ENCODE measurements at places on chromosomes 13 and 19.
A peak's percentile ranks its signal among the peaks of the same experiment; 100 is the strongest.

GRCh38 chr19:49418511-49418910 is 4.7 kb downstream of the PTH2 start:
- DNase-seq = no peak

DNA sequence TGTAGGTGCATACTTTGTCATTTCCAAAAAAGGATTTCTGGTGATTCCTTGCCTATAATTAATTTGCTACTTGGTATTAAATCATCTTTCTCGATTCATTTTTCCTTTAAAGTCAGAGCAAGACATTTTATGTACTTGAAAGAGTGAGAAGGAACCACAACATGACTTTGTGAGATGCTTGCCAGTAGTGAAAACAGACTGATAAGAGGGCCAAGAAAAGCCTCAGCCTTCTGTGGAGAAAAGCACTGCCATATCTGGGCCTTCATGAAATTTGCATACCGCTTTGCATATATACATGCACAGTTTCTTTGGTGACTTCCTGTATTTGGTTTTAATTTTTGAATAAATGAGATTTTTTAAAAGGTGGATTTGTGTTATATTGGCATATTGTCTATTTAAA is 128.4 kb downstream of the CDK8 start:
- DNase-seq = no peak

DNA sequence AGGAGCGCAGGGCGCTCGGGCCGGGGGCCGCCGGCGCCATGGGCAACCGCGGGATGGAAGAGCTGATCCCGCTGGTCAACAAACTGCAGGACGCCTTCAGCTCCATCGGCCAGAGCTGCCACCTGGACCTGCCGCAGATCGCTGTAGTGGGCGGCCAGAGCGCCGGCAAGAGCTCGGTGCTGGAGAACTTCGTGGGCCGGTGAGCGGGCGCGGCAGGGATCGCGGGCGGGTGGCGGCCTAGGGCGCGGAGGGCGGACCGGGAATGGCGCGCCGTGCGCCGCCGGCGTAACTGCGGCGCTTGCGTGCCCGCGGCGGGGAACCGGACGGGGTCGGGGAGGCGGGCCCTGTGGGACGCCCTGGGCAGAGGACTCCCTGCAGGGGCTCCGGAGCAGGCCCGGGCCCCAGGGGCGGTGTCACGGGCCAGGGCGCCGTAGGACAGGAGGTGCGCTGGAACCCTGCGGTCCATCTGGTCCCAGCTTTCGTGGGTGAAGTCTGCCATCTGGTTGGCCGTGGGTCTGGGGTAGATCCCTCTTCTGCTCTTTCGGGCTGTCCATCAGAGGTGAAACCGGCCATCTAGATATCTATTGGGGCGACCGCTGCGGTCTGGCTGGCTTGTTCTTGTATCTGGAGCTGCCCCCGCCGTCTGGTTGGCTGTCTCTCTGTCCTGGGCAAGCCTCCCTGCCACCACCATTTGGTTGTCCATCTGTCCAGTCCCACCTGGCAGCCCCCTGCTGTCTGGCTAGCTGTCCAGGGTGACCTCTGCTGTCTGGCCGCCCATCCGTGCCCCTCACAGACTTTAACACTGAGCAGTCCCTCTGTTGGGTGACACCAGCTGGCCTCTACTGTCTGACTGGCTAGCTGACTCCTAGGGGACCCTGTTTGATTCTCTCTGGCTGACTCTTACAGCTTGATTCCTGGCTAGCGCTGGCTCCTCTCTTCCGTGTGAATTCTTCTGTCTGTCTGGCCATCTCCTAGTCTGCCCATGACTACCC is 622 bp downstream of the DNM2 start:
- no peak for DNase-seq

- peak; percentile 6 for DNase-seq
These were observed 7.1 kb downstream of the ZIC2 start for GRCh38 chr13:99988529-99989275.

- DNase-seq = no peak
These were observed 79.4 kb downstream of the SERP2 start for GRCh38 chr13:44453069-44453468.

DNA sequence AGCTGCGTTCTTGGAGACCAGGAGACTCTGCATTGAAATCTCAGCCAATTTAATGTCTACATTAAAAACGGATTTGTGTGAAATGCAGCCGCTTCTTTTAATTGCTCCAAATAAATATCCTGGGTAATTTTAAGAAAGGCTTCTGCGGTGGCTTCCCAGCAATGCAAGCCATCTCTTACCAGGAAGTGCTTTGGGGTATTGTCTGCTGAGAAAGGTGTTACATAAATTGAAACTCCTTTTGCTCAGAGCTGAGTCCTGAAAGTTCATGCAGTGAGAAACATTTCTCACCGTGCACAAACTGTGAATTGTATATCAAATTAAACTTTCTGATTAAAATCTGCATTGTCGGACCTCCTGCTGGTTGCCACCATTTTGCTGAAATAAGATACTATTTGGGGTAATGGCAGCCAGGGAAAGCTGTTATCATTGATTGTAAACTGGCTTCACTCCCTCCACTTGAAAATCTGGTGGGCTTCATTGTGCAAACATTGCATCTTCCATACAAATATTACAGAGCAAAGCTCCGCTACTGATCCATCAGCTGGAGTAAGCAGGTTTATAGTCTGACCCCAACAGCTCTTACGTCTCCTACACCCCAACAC is 59.5 kb downstream of the ZIC5 start:
- DNase-seq = no peak

GRCh38 chr13:98900442-98900841 is 77.4 kb downstream of the DOCK9 start:
- no peak for DNase-seq

- no peak for DNase-seq
These were observed 7.5 kb downstream of the KCTD15 start for GRCh38 chr19:33804021-33804799.

DNA sequence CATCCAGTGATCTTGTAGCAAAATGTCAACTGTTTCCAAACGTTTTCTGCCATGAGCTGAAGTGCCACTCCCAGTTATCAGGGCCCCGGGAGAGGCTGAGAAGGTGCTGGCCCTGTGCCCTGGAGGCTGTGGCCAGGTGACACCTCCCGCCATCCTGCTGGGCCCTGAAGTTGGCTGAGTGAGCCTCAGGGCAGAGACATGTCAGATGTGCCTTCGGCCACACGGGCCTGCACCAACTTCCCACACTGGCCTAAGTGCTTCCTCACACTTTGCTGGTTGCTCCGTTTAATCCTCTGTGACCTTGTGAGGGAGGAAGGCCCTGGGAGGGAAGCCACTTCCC is 4.8 kb downstream of the ADPRHL1 start:
- DNase-seq = no peak

DNA sequence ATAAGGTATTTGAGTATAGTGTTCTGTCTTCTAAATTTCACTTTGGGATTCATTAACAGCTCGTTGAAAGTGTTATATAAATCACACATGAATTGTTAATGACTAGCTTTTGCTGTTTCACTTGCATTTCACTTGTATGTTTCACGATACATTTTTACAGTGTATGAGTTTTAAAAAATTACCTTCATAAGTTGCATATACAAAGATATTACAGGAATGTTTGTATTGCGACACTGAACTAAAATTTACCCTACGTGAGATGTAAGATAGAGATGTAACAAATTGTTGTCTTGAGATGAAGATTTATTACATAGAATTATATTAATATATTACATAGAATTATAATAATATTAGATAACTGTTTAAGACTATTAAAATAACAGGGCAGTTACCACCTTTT is 1.5 kb downstream of the CDC16 start:
- DNase-seq = no peak

GRCh38 chr19:32901504-32902161 is 32.1 kb upstream of the SLC7A9 start:
- DNase-seq = no peak

- DNase-seq = no peak
These were observed 318.7 kb upstream of the KLF12 start for GRCh38 chr13:74452881-74453280.

DNA sequence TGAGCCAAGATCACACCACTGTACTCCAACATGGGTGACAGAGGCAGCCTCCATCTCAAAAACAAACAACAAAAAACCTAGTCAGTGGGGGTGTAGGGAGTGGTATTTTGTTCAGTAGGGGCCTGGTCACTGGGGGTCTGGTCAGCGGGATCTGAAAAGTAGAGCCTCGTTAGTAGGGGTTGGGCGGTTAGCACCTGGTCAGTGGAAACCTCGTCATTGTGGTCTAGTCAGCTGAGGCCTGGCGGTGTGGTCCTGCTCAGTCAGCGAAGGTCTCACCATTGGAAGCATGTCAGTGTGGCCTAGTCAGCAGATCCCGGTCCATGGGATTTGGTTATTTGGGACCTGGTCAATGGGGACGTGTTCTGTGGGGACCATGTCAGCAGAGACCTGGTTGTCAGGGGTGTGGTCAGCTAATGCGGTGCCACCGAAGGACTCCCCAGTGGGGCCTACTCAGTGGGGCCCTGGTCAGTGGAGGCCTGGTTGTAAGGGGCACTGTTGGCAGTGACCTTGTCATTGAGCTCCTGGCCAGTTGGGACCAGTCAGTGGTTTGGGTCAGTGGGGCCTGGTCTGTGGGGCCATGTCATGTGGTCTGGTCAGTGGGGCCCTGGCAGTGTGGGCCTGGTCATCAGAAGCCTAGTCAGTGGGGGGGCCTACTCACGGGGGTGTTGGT is 63.0 kb upstream of the TPM4 start:
- DNase-seq = no peak

DNA sequence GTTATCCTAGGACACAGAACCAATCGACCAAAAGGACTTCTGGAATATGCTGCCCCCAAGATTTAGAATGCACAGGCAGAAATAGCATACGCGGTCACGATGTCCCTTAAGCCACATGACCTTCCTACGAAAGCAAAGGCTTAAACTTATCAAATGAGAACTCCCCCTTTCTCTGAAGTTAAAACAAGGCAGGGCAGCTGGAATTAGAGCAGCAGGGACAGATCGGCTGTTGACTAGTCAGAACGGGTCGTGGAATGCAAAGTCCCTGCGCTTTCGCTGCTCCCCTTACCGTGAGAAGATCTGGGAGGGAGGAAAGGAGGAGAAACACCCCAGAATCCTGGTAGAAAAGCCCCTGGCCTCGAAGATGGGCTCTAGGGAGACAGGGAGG is 799 bp upstream of the USPL1 start:
- no peak for DNase-seq

- no peak for DNase-seq
These were observed 691.6 kb downstream of the DIAPH3 start for GRCh38 chr13:59472134-59472533.

DNA sequence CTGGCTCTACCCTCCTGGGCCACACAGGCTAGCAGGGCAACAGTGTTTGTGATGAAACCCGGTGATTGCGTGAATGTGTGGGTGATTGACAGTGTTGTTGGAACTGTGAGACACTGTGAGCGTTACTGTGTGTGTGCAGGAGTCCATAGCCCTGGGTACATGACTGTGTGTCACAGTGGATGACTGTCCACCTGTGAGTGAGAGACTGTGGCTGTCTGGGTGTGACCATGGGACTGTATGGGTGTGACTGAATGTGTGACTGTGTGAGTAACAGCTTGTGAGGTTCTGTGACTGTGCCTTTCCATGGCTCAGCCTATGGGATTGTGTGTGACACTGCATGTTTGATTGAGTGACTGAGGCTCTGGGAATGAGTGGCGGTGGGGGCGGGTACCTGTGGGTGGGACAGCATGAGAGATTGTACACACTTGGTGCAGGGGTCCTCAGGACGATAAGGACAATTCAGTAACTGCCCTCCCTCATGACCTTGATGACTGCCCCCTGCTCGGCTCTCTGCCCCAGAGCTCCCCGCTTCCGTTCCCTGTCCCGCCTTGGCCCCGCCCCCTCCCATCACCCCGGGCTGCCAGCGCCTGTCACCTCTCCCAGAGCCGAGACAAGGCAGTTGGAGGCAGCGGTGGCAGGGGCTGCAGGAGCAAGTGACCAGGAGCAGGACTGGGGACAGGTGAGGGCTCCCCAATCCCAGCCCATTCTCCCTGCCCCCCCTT is at the start of gene GIPR:
TSS of gene GIPR (plus strand) at position 602 of the 722 bp plus-strand sequence. CDS start 1,300 bp downstream, outside the sequence.
- no peak for DNase-seq

- DNase-seq = no peak
These were observed 12.2 kb downstream of the PIP5K1C start for GRCh38 chr19:3687774-3688706.

DNA sequence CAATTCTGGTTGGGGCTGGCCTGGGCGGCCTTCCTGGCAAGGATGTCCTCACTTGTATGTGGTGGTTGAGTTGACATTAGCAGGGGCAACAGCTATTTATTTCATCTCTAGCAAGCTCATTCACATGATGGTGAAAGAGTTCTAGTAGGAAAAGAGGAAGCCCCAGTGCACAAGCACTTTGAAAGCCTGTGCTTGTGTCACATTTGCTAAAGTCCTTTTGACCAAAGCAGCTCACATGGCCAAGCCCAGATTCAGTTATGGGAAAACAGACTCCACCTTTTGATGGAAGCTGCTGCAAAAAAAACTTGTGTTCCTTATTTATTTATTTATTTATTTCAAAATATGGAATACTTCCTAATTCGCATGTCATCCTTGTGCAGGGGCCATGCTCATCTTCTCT is 17.2 kb downstream of the GTF2F2 start:
- DNase-seq = no peak

GRCh38 chr13:38914070-38914469 is 76.6 kb downstream of the STOML3 start:
- no peak for DNase-seq

GRCh38 chr13:99469041-99469440 is 32.2 kb upstream of the TM9SF2 start:
- DNase-seq = peak; percentile 29

- DNase-seq = no peak
These were observed 478.1 kb downstream of the KLF5 start for GRCh38 chr13:73536865-73537264.

DNA sequence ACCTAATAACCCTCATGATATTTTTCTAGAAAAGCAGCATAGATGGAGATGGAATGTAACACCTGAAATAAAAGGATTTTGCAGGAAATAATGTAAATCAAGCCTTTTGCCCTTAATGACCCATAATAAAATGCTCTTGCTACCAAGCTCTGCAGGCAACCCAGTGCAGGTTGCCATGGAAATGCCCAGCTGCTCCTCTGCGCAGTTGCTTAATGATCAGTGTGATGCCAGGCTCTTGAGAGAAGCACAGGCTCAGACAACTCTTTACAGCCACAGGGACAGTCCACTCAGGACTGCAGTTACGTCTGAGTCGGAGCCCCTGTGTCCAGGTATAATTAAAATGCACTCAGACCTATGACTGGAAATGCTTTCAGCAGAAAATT is 165.5 kb downstream of the LACC1 start:
- no peak for DNase-seq

- no peak for DNase-seq
These were observed 18.3 kb downstream of the ZNF77 start for GRCh38 chr19:2926341-2927031.

DNA sequence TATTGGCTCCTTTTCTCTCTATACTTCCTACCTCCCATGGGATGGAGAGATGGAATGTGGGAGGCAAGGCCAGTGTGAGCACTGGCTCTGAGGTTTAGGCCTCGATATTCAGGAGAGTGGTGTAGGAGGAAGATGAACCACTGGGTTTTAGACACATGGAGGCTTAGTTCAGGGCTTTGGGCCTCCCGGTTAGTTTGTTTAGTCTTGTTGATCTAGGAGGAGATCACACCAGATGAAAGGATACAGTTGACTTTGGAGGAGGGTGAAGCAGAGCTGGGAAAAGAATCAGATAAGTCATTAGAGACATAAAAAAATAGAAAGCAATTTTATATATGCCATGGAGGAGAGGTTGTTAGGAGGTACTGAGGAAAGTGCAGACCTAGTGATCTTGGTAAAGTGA is 30.9 kb downstream of the RNASEH2B start:
- DNase-seq = no peak

Measured in neuronal stem cell (in vitro differentiated cells).